ENCODE measurements at places on chromosomes 5 and 9. TPM values are rescaled to one million over a fixed set of nuclear protein-coding genes. Genes with fewer than 3 reads are reported as not detected.

The DMRT2 gene
- total RNA-seq, result not detected

The IPPK gene
- total RNA-seq, result 14.0 TPM

The PCDHB8 gene
- total RNA-seq, result 0.53 TPM

The SIGMAR1 gene
- total RNA-seq, result 81.2 TPM

The TRPM6 gene
- total RNA-seq, result 0.12 TPM

The AQP7 gene
- total RNA-seq, result 3.7 TPM

The UBE2D2 gene
- 172 TPM for total RNA-seq

The MARCOL gene
- not detected for total RNA-seq

The MAMDC2 gene
- total RNA-seq, result 0.85 TPM

The TBC1D2 gene
- total RNA-seq, result 3.6 TPM

The PHYHD1 gene
- total RNA-seq, result 0.30 TPM

The CTXN3 gene
- total RNA-seq, result not detected

The IFNA8 gene
- not detected for total RNA-seq

The GPR151 gene
- not detected for total RNA-seq

The PCA3 gene
- total RNA-seq, result 0.32 TPM

The ARL14EPL gene
- 0.58 TPM for total RNA-seq

The GSN gene
- total RNA-seq, result 130 TPM

The ZMAT2 gene
- total RNA-seq, result 49.4 TPM

The GMCL2 gene
- not detected for total RNA-seq

The CFAP157 gene
- total RNA-seq, result not detected

The PDGFRB gene
- 1.0 TPM for total RNA-seq

The UAP1L1 gene
- 38.1 TPM for total RNA-seq

The FST gene
- 13.4 TPM for total RNA-seq

The PDCD1LG2 gene
- total RNA-seq, result 9.5 TPM

The PPP3R2 gene
- total RNA-seq, result not detected

The SUSD1 gene
- total RNA-seq, result 37.8 TPM

The FAM81B gene
- not detected for total RNA-seq

The HAVCR2 gene
- 0.42 TPM for total RNA-seq

The TXNDC15 gene
- total RNA-seq, result 68.6 TPM

The SARDH gene
- 0.30 TPM for total RNA-seq

The GHR gene
- total RNA-seq, result 0.27 TPM

The PRDM9 gene
- total RNA-seq, result not detected

The GABRA1 gene
- not detected for total RNA-seq

The GOLPH3 gene
- total RNA-seq, result 67.2 TPM

The GPRIN1 gene
- 9.3 TPM for total RNA-seq

Data from endothelial cell of umbilical vein (primary cell).